ENCODE measurements at places on chromosomes 1 and 21.
A peak's percentile ranks its signal among the peaks of the same experiment; 100 is the strongest.

GRCh38 chr1:27391511-27392095 is 819 bp upstream of the GPR3 start:
- DNase-seq = no peak

DNA sequence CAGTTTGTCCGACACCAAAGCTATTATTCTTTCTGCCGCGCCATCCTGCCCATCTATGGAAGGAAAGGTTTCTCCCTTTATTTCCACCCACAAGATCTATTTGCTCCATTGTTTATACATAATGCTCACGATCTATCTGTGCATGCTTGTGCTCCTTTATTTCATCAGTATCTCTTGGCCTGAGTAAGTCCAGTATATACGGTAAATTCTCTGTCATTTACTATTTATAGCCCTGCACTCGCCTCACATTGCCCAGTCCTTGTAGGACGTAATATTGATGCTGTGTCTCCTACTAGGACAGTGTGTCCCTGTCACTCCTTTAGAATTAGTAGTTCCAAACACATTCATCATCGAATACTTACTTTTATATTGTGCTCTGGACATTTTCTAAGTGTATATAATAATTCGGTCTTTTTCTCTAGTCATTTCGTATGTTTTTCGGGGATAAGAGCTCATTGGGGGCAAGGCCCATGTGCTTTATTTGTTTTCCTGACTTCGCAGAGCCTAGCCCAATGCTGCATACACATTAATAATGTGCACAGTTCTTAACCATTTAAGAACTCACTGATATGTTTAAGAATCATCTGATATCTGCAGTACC is 3.1 kb upstream of the NID1 start:
- no peak for DNase-seq

DNA sequence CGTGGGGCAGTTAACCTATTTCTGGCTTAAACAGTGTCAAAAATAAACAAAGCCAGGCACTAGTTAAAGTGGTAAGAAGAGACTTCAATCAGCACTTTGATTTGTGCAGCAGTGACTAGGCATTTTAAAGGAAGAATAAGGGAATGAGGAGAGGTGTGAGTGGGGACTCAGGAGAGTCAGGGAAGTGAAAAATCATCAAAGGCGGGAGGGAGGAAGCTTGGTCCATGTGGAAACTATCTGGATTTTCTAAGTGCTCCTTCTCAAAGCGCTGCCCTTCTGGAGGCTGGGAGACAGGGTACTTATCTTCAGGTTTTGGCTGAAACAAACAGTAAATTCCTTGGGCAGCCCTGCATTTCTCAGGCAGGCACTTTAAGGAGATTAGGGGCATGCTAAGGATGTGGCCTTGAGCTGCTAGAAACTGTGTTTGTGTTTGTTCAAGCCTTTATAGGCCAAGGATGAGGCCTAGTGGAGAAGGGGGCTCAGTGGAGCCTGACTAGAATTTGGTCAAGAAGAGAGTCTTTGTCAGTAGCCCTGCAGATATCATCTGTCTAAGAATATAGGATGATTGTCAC is 486.5 kb downstream of the SIPA1L2 start:
- DNase-seq = no peak

DNA sequence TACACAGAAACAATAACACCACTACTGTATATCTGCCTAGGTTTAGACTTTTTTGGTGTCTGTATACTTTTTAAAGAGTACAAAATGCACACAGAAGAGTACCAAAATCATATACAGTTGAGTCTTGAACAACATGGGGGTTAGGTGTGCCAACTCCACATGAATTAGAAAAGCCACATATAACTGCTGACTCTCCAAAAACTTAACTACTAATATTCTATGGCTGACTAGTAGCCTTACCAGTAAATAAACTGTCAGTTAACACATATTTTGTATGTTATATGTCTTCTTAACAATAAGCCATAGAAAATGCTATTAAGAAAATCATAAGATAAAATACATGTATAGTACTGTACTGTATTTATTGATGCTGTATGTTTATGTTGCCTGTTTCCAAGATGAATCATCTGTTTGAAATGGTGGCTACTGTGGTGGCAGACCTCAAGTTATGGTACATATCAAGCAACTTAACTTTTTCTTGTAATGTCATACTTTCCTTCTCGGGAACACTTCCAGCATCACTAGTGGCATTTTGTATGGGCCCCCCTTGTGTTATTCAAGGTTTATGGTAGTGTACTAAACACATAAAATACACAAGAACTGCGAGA is 71.2 kb downstream of the LHX4 start:
- DNase-seq = no peak

- DNase-seq = no peak
Measured at GRCh38 chr1:153533689-153534201, 2.0 kb downstream of the S100A6 start.

DNA sequence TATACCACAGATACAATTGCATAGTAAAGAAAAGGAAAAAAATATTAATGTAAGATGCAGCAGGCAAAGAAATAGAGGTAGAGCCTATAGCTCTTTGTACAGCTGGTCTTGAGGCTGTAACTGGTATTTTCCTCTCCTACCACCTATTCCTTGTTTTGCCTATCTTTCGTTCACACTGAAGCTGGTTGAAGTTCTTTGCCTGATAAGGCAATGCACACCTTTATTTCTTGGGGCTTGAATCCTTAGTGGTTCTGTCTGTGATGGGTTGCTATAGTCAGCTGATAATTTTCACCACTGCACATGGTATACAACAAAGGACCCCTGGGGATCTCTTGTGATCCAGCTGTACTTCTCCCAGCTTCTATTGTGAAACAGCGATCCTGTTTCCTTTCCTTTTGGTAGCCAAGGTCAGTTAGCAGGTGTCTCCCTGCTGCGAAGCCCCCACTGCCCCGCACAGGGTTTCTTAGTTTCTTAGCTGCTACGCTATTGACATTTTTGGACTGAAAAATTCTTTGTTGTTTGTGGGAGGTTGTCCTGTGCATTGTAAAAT is 9.9 kb upstream of the TSNAX start:
- no peak for DNase-seq

GRCh38 chr21:17003763-17004373 is 509.0 kb upstream of the CXADR start:
- DNase-seq = no peak

DNA sequence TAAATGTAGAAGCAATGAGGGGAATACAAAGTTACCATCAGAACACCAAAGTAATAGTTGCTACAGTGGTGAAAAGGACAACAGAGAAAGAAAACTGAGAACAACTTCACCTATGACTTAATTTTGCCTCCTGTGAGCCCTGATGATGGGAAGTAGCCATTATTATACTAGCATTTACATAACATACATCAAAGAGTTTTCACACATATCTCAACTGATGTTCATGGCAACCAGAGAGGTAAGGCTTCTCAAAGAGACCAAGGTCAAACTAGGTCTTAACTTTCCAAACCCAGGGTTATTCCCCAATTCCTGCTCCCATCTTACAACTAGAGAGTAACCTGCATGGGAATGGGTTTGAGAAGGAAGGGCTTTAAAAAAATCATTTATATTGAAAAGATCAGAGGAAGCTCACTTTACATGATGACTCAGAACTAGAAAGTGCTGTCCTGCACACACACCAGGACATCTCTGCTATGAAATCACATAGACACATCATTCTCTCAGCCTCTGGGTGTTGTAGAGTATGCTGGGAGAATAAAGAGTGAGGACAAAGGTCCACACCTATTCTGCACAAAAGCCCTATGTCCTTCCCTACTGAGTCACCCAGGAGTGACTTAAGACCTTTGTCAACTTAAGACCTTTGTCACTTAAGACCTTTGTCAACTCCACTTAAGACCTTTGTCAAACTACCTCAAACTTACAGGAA is 179.7 kb downstream of the TNFSF18 start:
- no peak for DNase-seq

GRCh38 chr1:1161683-1162079 is 12.0 kb upstream of the TTLL10 start:
- DNase-seq = no peak

GRCh38 chr1:71464016-71464415 is 383.2 kb upstream of the ZRANB2 start:
- DNase-seq = no peak

- DNase-seq = no peak
Measured at GRCh38 chr1:34656731-34657130, 98.1 kb upstream of the GJB5 start.

DNA sequence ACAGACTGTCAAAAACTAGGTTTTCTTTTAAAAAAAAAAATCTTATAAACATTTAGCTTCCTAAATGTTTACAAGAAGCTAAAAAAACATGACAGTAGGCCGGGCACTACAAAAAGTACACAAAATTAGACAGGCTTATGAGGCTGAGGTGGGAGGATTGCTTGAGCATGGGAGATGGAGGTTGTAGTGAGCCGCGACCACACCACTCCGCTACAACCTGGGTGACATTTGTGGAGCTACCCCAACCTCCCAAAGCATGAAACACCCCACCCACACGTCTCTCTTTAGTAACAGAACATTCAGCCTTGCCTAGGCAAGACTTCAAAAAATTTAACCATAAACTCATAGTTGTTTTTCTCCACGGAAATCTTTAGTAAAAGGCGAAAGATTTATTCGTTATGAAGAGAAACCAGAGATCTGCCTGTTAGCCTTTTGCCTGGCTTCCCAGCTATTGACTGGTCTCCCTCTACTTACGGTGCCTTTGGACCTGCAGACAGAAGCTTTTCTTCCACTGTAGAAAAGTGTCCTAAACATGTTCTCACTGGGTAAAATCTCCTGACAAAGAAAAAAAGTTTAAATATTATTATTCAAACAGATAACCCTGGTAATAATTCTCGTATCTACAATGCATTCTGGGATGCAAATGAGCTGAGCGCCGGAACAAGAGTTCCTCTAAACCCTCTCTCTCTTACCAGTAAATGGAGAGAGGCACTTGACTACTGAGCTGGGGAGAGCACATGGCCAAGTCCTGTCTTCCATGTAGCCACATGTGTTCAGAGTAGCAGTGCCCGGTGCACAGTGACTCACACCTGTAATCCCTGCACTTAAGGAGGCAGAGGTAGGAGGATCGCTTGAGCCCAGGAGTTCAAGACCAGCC is 9.2 kb downstream of the RNU5D-1 start:
- peak; percentile 69 for DNase-seq
